Activated T-helper 17 cell treated with anti-CD3 and anti-CD28 coated beads, Interleukin-2, amount 50 U/mL, for 72 hours (primary cell): ENCODE measurements at places on chromosomes 1 and 21. TPM values are rescaled to one million over a fixed set of nuclear protein-coding genes. Genes with fewer than 3 reads are reported as not detected.

The EEIG2 gene
- total RNA-seq: 6.7 TPM

The RUNX3 gene
- 145 TPM for total RNA-seq

The IGSF21 gene
- not detected for total RNA-seq

The IQGAP3 gene
- total RNA-seq: 9.4 TPM

The FAM167B gene
- 1.1 TPM for total RNA-seq

The MEGF6 gene
- total RNA-seq: 5.0 TPM

The CSDE1 gene
- total RNA-seq: 604 TPM

- no peak overlapping the region for H3K27ac ChIP-seq
- H3K4me1 ChIP-seq: no peaks in the 10 kb centered on the region
- no peaks in the 10 kb centered on the region for H3K36me3 ChIP-seq
- H3K27me3 ChIP-seq: peaks cover 20% of the 10 kb centered on the region
Observed at GRCh38 chr1:115714572-115715141, 53.9 kb downstream of the CASQ2 start.

DNA sequence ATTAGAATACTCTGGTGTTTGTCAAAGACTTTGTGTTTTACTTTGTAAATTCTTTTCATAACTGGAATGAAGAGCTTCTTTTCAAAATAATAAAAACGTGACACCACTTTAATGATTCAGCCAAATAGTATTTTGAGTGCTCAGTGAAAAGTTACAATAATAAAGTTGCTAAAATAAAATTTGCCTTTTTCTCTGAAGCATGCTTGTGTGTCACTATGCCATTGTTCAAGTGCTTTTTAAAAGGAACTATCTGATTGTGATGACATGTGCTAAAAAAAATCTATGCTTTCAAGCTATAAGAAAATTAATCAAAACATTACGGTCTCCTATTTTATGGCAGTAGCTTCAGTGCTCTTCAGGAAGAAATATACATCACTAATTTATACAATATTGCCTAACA lies 1290.5 kb upstream of the B3GALT2 start:
- no peaks in the 10 kb centered on the region for H3K4me1 ChIP-seq
- ATAC-seq: no peak
- H3K27ac ChIP-seq: no peak overlapping the region
- peaks cover 4% of the 10 kb centered on the region for H3K27me3 ChIP-seq
- no peak overlapping the region for H3K4me3 ChIP-seq

DNA sequence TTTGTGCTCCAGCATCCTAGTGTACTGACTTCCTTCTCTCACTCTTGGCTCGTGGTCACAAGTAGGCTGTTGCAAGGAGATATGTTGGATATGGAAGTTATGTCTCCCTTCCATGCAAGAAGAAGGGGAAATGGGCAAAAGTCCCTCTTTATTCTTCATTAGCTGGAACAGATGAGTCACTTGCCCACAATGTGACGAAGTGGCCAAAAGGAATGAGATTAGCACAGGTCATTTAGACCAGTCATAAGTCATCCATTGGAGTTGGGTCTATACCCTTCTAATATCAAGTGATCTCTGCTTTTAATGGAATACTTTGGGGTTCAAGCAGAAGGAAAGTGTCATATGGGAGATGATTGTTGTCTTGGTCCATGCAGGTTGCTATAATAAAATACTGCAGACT lies 91.2 kb upstream of the NGF start:
- no peaks in the 10 kb centered on the region for H3K36me3 ChIP-seq
- H3K27ac ChIP-seq: no peak overlapping the region
- H3K27me3 ChIP-seq: peaks cover 20% of the 10 kb centered on the region
- ATAC-seq: no peak
- H3K4me1 ChIP-seq: no peaks in the 10 kb centered on the region

DNA sequence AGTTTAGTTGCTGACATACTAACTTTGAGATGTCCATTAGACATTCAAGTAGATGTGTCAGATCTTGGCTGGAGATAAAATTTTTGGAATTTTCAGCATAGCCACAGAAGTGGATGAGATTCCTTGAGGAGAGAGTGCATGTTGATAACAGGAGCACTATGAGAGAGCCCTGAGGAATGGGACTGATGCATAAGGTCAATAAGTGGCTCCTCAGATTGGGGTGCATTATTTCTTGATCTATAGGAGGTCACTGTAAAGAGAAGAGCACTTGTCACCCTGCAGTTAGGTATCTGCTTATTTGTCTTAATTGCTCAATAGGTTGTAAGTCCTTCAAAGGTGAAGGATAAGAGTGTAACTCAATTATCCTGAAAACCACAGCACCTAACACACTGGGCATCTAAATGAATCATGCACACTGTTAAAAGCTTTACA lies 52.0 kb upstream of the TACSTD2 start:
- no peak overlapping the region for H3K4me3 ChIP-seq
- H3K4me1 ChIP-seq: no peaks in the 10 kb centered on the region
- no peaks in the 10 kb centered on the region for H3K36me3 ChIP-seq
- H3K27ac ChIP-seq: no peak overlapping the region

DNA sequence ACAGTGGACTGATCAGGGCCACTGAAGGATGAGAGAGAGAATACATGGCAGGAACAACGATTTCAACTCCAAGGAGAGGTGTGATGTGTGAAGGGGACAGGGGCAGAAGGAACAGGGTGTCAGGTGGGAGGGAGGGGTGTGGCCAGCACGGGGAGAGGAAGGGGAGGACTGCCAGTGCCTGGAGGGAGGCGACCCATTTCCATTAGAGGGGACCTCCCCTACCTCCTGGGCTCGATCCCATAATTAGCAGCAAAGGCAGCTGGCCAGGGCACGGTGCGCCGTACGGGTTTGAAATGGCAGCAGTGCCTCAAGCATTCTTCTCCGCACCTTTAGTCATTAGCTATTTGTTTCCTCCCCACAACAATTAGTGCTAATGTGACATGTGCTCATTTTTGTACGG lies 22.7 kb downstream of the CRYAA start:
- H3K27me3 ChIP-seq: peaks cover 21% of the 10 kb centered on the region
- H3K4me3 ChIP-seq: no peak overlapping the region
- H3K4me1 ChIP-seq: no peaks in the 10 kb centered on the region
- H3K36me3 ChIP-seq: no peaks in the 10 kb centered on the region
- ATAC-seq: no peak

DNA sequence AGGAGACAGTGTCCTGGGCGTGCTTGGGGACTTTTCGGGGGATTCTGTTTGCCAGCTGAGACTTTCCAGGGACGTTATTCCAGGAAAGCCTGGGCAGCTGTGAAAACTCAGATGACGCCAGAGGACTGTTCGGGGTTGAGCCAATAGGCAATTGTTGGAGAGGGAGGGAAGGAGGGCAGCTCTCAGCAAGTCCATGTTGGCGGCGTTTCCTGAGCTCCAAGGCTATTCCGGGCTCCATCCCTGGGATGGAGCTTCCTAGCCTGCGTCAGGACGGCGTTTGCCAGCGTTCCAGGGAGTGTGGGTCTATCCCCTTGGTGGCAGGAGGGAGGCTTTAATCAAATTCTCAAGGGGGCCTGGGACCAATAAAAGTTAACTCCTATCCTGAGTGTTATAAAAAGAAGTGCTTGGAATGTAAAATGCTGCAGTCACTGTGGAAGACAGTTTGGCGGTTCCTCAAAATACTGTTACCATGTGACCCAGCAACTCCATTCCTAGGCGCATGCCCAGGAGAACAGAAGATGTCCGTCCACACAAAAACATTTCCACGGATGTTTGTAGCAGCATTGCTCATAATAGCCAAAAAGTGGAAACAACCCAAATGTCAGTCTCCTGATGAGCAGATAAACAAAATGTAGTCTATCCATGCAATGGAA lies 15.2 kb downstream of the SLC27A3 start:
- ATAC-seq: no peak
- peaks cover 9% of the 10 kb centered on the region for H3K4me1 ChIP-seq
- H3K36me3 ChIP-seq: no peaks in the 10 kb centered on the region
- peak overlapping the region; percentile 46 for H3K4me3 ChIP-seq

- no peaks in the 10 kb centered on the region for H3K4me1 ChIP-seq
- no peak for ATAC-seq
- no peak overlapping the region for H3K4me3 ChIP-seq
- H3K27me3 ChIP-seq: peaks cover 4% of the 10 kb centered on the region
Observed at GRCh38 chr21:41581592-41582228, 73.8 kb upstream of the TMPRSS2 start.

GRCh38 chr1:67597336-67597735 lies 87.7 kb upstream of the GADD45A start:
- H3K36me3 ChIP-seq: no peaks in the 10 kb centered on the region
- peaks cover 3% of the 10 kb centered on the region for H3K27me3 ChIP-seq
- no peaks in the 10 kb centered on the region for H3K4me1 ChIP-seq
- peak; percentile 39 for ATAC-seq
- H3K27ac ChIP-seq: no peak overlapping the region
- H3K4me3 ChIP-seq: no peak overlapping the region

DNA sequence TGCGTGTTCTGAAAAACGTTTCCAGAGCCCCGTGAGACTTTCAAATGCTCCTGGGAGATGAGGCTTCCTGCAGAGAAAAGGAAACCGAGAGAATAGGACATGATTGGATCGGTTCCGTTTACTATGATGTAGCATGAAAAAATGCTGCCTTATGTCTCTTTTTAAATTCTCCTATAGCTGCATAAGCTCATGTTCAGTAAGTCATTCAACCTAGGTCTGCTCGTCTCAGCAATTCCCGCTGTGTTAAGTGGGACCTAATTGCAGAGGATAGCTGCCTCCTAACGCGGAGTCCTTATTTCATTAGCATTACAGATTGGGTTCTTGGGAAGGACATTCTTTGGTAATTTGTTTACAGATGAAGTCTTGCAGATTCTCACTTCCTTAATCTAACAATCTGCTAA lies 165.3 kb downstream of the GALNT2 start:
- ATAC-seq: no peak
- H3K27me3 ChIP-seq: no peaks in the 10 kb centered on the region
- H3K27ac ChIP-seq: no peak overlapping the region
- no peak overlapping the region for H3K4me3 ChIP-seq

- H3K27me3 ChIP-seq: peaks cover 31% of the 10 kb centered on the region
- H3K27ac ChIP-seq: no peak overlapping the region
- H3K4me3 ChIP-seq: no peak overlapping the region
Observed at GRCh38 chr1:247112479-247112781, 8.3 kb upstream of the ZNF669 start.

GRCh38 chr1:118075116-118075515 lies 109.9 kb downstream of the SPAG17 start:
- no peaks in the 10 kb centered on the region for H3K36me3 ChIP-seq
- peak; percentile 44 for ATAC-seq
- no peak overlapping the region for H3K27ac ChIP-seq
- no peaks in the 10 kb centered on the region for H3K4me1 ChIP-seq

DNA sequence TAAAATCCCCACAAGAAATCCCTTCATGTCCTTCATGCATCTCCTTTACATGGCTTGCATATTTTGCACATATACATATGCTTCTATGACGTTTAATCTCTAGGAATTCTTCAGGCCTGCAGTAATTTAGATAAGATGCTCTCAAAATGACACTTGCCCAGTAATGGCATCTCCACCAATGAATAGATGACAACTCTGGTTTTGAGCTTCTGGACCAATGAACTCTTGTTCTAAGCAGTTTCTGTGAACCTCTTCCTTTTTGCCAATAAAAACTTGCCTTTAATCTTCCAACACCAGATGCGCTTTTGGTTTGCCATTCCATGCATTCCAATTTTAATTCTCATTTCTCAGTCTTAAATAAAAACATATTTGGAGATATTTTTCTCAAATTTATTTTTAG lies 189.8 kb upstream of the OLFM3 start:
- H3K27me3 ChIP-seq: no peaks in the 10 kb centered on the region
- H3K4me3 ChIP-seq: no peak overlapping the region
- no peak for ATAC-seq
- no peaks in the 10 kb centered on the region for H3K4me1 ChIP-seq
